ENCODE measurements at places on chromosomes 3 and 15.

DNA sequence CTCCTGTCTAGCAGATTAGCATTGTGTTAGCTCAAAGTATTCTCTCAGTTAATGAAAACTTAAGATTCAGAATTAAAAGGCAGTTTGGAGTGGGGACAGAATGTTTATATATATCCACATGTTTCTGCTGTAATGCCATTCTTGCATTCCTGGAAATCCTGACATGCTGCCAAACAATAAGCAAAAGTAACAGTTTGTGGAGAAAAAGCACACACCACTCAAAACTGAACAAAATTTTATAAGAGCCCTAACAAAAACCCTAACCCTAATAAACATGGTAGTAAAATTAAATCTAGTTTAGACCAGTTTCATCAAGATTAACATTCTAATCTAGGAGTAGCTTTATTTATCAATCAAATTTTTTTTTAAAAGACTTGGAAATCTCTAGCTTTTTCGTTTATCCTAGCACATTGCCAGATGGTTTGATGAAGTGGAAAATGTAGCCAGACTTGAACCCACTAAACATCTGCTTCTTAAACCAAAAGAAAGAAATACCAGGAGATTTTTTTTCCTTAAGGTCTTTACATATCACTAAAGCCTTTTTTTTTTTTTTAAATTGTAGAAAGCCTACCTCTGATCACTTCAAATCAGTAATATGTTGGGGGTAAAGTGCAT is 3.7 kb downstream of the TCAIM start:
- peak; percentile 63 for DNase-seq

DNA sequence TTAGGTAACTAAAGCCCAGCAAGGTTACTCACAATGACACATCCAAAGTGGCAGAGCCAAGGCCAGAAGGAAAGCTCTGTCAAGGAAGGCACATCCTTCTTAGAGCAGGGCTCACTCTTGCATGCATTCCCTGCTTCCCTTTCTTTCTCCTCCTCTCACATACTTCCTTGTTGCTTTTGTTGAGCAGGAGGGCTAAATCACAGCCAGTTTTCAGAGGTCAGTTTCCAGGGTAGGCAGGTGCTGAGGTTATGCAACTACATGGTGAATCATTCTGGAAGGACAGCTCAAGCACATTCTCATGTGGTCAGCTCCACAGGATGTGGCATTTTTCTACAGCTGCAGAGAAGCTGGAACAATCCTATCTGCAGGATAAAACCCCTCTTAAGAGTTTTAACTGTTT is 275.6 kb downstream of the ZNF621 start:
- peak; percentile 3 for DNase-seq

DNA sequence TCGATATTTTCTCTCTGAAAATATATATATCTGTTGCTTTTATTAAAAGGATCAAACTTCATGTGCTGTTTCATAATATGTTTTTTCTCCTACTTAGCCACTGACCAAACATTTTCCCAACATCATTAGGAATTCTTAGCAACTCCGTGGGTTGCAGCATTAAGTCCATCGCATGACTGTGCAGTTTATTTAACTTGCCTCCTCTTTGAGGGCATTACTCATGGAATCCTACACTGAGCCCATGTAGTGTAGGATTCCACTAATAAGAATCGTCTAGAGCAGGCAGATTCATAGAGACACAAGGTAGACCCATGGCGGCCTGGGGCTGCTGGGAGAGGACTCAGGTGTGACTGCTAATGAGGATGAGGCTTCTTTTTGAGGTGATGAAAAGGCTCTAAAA is 49.3 kb downstream of the CMTM6 start:
- DNase-seq = peak; percentile 77

- DNase-seq = no peak
Measured at GRCh38 chr3:30449290-30449632, 157.1 kb upstream of the TGFBR2 start.

- DNase-seq = no peak
Measured at GRCh38 chr15:44092221-44092620, 102.8 kb downstream of the FRMD5 start.

GRCh38 chr15:100438570-100438969 is 90.2 kb downstream of the CERS3 start:
- no peak for DNase-seq

DNA sequence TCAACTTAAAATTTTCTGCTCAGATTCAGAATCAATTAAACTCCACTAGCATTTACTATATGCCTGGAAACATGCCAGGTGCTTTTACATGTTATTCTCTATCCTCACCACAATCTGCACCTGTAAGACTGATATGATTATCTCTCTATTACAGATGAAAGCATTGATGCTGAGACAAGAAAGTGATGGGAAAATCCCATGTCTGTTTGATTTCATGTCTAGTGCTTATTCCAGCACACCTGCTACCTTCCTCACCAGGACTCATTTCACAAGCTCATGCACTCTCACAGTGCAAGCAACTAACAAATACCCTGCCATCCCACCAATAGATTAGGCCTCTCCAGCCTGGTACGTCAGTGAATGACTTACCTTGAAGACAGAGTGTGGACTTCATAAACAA is 25.0 kb upstream of the BCL6 start:
- DNase-seq = no peak

DNA sequence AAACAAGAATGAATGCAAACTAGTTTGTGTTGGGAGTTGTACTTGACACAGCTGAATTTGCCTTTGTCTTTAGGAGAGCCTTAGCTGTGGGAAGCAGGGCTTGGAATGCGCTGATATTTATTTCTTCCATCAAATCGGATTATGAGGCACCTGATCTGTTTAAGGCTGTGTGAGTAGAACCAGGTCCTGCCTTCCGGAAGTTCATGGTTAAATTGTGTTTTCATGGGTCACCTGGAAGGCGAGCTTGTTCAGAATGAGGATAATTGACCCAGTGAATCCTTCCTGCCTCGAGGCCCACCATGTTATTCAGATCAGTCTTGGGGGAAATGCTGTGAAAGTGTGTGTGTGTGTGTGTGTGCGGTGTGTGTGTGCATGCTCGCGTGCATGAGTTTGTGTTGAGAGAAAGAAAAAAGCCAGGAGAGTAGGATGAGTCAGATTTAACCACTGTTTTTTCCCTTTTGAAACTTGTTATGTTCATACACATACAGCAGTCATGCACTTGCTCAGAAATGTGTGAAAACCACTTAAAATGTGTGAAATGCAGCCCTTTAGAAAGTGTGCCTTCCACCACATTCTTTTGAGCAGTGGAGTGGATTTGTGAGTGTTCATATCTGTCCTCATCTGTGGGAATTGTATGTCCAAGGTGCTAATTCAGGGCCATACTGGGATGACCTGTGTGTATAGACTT is 36.7 kb downstream of the SMAD3 start:
- no peak for DNase-seq

GRCh38 chr3:159057621-159058020 is 255.8 kb downstream of the MFSD1 start:
- DNase-seq = no peak

DNA sequence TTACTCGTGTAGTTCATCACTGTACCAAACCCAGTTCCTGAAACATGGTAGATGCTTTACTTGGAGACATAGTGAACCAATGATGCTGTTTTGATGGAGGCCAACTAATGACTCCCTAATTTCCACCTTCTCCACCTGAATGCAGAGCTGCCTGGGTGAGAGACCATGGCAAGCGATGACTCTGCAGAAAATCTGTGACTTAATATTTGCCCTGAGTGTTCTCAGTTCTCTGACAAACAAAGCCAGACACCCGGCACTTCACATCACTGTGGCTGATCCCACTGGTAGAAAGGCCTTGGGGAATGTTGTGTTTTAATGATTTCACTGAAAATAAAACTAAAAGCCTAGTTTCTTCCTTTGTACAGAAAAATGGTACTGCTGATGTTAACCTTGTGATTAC is 39.5 kb upstream of the UBE3A start:
- DNase-seq = no peak

GRCh38 chr3:61181874-61182273 is 69.4 kb downstream of the FHIT start:
- no peak for DNase-seq

DNA sequence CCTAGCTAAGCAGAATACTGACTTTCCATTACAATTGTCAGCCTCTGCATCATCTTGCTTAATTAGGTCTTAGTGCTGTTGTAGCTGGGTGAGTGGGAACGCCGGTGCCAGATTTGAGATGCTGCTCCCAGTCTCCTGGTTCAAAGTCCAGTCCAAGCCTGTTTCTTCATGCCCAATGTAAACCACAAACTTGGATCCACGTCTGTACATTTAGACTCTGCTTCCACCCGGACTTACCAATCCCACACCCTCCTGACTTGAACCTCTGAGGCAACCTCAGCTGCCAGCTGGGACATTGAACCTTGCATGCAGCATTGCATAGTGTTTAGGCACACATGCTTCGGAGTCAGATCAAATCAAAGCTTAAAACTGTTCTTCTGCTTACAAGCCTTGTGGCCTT is 43.0 kb downstream of the BCL2L10 start:
- DNase-seq = no peak

- DNase-seq = no peak
Measured at GRCh38 chr15:35038626-35039451, 46.3 kb downstream of the NANOGP8 start.

DNA sequence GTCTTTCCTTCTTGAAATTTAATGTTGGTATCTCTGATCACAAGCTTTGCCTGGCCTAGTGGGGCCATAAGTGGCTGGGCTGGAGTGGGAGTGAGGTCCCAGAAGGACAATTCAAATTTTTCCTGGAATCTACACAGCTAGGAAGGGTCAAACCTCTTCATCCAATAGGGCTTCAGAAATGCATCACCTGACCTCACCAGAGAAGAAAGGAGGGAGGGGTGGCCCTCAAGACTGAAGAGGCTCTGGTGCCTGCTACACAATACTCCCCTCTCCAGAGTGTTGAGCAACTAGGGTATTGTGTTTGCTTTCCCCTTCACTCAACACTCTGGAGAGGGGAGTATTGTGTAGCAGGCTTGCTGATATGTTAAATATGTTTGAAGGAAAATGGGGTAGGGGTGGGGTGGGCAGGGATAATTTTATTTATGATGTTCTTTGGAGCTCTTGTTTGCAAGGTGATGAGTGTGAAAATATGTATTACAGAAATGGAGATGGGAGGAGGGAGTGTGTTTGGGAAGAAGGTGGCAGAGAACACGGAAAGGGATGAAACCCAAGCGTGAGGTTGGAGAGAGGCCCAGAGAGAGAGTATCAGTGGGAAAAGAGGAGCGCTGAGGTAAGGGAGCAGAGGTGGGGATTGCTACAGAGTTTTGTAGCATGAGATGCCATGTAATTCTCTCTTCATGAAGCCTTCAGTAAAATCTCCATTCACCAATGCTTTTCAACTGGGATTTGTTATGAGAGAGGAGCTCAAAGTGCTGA is 5.7 kb upstream of the KLHL24 start:
- no peak for DNase-seq

GRCh38 chr15:48845123-48845522 is 32.8 kb upstream of the EID1 start:
- DNase-seq = no peak

GRCh38 chr15:51799282-51800252 is 29.9 kb upstream of the TMOD3 start:
- no peak for DNase-seq

GRCh38 chr15:60704129-60704528 is 225.2 kb upstream of the ICE2 start:
- no peak for DNase-seq

DNA sequence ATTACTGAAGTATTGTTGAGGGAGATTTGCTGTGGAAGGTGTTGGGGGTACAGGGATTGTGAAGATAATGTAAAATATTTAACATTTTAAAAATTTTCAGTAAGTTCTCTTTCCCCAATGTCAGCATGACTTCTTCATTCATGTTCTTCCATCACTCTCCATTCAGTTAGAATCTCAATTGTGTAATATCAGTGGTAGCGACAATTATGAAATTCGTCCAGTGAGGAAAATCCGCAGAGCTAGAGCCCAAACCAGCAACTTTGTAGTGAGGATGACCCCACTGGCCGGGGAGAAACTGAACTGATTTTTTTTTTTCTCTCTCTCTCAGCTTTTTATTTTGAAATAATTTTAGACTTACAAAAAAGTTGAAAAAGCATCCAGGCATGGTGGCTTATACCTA is 171.7 kb downstream of the PGPEP1L start:
- DNase-seq = no peak

DNA sequence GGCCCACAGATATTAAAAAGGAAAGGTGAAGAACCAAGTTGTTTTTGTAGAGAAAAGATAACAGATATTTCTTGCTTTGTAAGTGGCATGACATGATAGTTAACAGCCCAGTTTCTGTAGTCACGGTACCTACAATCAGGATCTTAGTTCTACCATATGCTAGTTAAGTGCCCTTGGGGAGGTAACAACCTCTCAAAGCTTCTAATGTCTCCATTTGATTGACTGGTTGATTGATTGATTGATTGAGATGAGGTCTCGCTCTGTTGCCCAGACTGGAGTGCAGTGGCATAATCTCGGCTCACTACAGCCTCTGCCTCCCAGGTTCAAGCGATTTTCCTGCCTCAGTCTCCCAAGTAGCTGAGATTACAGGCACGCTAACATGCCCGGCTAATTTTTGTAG is 28.5 kb downstream of the SENP5 start:
- no peak for DNase-seq

GRCh38 chr15:94934440-94934839 is 703.1 kb downstream of the MCTP2 start:
- DNase-seq = no peak

- DNase-seq = no peak
Measured at GRCh38 chr3:172065967-172066762, 26.8 kb downstream of the FNDC3B start.

DNA sequence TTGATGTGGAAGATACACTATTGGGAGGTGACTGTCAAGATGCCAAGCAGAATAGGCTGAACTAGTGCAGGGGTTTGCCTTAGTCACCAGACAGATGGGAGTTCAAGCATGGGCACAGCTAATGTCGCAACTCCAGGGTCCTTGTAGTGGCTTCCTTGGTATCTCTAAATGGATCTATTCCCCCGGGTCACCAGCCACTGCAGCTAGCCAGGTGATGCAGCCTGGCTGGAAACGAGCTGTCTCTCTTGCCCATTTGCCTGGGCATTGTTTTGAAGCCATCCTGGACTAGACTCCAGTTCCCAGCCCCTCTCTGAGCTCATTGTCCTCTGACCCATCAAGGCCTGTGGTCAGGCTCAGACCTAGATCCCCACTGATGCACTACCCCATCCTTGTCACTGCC is 8.4 kb upstream of the CPEB1 start:
- no peak for DNase-seq

DNA sequence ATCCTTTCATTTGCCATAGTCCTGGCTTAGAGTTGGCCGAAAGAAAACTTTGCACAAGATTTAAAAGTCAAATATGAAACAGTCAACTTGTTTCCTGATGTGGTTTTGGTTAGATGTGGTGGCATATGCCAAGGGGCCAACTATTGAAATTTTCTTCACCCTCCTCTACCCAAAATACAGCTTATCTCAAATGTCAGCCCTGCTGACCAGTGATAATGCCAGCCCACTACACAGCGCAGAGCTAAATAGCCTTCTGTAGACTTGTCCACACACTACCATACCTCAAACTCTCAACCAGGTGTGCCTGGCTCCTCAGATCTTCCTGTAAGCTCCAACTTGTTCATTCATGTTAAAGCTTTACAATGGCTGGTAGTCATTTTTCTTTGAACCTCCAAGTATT is 368.5 kb upstream of the STAC start:
- no peak for DNase-seq

Data from AG04450 (cell line).